ENCODE measurements at places on chromosomes 1 and 21.

DNA sequence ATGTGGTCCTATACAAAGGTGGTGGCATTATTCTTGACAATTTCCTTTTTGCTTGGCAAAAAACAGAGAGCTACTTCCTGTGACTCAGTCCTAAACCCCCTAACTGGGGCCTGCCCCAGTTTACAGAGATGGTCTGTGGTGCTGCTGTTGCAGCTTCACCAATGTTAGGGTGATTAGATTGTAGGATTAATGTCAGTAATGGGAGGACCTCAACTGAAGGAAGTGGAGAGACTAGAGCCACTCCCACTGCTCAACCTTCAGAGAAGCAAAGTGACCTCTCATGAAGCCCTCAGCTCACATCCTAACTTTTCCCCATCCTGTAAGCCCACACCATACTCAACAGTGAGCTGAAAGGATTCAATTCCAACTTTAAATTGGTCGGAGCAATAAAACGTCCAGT is 3.6 kb downstream of the S100A6 start:
- peak; percentile 33 for DNase-seq

DNA sequence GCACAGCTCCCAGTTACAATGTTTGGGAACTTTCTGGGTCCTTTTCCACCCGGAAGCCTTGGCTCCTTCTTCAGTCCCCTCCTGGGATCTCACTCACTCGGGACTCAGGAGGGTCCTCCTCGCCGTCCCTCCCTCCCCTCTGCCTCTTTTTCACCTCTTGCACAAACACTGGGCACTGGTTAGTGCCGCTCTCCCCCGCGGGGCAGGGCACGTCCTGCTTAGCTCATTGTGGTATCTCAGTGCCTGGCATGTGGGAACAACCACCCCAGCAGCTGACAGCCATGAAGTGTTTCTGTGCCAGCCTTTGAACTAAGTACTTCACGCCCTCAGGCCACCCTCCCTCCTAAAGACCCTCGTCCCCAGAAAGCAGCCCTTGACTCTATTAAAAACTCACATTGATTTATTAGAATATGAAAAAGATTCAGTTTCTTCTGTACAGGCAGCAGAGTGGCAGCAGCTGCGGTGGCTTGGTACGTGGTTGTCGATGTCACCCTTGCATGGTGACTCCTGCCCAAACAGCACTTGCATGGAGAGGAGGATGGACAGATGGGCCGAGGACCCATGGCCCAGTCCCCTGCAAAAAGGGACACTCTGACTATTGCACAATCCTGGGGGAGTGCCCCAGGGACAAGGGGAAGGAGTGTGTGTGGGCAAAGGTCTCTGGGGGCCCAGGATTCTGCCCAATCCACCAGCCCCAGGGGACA is 56.3 kb downstream of the SLC9A1 start:
- no peak for DNase-seq

GRCh38 chr1:38125837-38126520 is 79.4 kb upstream of the POU3F1 start:
- no peak for DNase-seq

DNA sequence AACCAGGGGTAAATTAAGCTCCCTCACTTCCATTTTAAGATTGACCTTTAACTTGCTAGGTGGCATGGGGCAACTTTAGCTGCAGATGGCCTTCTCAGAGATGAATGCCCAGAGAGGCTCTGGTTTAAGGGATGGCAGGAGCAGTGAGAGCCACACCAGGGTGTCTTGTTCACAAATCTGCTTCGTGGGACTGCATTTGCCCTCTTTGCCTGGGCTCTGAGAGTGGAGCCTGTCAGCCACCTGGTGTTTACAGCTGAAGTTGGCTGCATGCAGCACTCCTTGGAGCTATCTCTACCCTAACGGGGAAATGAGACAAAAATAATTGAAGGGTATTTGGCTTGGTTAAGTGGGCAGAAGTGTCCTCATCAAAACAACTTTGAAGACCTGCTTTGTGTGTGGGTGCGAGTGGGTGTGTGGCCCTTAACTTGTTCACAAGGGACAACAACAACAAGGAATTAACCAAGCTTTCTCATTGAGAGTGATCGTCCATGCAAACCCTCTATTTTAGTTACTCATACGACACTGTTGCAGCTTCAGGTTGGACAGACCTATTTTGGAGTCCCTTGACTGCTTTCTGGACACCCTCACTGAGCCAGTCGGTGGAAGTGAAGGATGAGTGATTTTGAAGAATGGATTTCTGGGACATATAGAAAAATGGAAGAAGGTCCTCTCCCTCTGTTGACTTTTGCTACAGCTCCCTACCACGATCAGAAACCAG is 29.8 kb downstream of the PGM1 start:
- no peak for DNase-seq

DNA sequence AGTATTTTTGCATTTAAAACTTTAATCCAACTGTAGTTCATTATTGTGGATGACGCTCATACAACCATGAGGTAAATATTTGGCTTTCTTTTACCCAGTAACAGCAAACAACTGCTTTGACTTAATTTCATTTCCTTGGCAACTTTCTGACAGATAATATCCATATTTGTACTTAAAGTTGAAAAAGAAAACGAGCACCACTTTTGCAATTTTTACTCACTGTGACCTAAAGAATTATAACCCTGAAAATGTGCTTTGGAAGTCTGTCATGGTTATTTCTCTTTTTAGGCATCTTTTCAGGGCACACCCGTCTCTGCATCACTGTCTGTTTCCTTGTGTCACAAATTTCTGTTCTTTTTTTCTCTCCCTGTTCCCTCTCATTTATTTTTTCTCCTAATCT is 918 bp upstream of the CD2 start:
- DNase-seq = no peak

DNA sequence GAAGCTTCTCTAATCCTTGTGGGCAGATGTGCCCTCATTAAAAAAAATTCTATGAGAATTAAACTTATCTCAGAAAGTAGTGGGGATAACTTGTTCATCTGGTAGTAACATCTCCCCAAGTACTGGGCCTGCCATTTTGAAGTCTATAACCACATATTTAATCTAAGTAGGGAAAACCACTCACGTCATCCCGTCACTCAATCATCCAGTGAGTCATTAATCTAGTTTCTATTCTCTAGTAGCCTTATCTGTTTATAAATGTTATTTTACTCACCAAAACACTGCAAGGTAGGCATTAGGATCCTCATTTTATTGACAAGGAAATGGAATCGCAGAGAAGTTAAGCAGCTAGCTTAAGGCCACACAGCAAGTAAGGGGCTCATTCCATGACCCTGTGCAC is 221.9 kb downstream of the ATG4C start:
- no peak for DNase-seq

- peak; percentile 46 for DNase-seq
Measured at GRCh38 chr1:159957824-159958268, 3.8 kb upstream of the SLAMF9 start.

GRCh38 chr1:204323887-204324286 is 35.8 kb downstream of the PLEKHA6 start:
- no peak for DNase-seq

- no peak for DNase-seq
Measured at GRCh38 chr1:212774584-212774983, 17.0 kb downstream of the NSL1 start.

DNA sequence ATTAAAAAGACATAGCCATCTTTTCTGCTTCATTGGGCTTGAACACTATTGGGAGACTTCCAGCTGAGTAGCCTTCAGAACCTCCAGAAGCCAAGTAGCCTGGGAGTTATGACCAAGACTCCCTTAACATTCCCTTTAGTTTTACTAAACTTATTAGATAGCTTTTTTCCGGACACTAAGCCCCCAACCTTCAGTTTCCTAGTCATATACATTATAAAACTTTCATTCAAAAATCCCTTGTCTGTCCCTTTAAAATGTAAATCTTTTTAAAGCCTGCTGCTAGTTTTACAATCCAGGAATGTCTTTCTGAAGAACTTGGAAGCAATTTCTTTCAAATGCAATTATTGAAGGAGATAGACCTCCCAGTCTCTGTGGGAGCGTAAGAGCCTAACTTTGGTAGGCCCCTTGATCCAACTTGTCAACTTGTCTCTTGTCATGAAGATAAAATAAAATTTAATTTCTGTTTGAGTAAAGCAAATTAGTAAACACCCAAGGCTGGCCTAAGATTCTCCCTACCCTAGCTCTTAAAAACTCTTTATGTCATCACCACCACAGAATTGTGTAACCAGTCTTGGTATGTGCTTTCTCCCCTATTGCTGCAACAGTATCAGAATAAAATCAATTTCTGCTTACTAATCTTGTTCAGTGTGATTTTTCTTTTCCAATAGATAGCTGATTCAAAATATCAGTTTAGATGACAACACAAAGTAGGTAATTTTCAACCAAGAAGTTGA is 796.2 kb downstream of the PLA2G4A start:
- DNase-seq = no peak

GRCh38 chr1:86271046-86271445 is 114.5 kb upstream of the COL24A1 start:
- DNase-seq = no peak

DNA sequence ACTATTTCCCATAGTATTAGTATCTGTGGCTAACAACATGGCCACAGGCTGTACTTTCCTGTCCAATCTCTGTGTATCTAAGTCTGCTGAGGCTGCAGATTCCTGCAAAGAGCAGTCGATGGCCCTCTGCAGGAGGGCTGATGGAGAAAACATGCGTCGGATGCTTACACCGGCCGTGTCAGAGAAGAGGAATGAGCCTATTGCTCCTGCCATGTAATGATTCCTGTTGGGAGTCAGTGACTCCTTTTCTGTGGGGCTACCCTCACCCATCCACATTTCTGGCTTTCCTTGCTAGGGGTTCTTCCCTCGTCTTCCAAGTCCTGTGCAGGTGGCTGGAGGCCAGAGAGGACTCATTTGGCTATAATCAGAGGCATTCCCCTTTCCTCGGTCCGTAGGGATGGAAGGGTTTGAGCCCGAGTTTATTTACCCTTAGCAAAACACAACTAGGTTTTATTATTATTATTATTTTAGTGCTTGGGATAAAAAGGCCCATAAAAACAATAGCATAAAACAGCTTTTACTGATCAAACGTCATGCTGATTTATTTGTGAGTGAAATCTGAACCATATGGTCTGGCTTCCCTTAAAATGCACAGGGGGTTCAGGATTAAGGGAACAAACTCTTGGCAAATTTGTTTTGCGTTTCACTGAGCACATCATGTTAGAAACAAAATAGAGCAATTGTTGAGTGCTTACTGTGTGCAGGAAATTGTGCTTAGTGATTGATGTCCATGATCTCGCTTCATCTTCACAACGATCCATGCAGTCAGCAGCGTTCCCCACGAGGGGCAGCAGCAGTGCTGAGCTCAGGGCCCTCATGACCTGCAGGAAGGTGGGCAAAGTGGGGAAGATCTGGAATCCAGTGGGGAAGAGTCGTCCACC is 70.8 kb downstream of the KIF26B start:
- DNase-seq = no peak

All from left forelimb (tissue), 1 donor.